ENCODE measurements at places on chromosomes 3 and 15. TPM values are rescaled to one million over a fixed set of nuclear protein-coding genes. Genes with fewer than 3 reads are reported as not detected.
A peak's percentile ranks its signal among the peaks of the same experiment; 100 is the strongest.

DNA sequence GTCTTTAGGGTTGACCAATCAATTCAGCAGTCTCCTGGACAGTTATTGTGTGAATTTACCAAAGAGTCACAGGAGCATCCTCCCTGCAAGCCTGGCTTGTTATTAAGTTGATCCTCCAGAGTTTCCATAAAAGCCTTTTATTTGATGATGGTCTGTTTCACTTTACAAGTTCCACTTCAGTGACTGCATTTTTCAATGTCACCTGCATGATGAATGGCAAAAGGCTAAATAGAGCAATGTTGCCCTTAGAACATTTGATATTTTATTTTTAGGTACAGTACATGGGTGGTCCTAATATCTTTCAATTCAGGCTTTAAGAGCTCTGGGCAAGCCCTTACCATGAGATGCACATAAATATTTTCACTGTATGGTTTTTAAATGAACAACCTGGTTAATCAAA, 22.6 kb downstream of the GUCA1C start:
- no peak for DNase-seq

ACVR2B gene
- 2.9 TPM for total RNA-seq

- no peak for DNase-seq
These were observed 18.9 kb downstream of the MELTF start for GRCh38 chr3:197010556-197011351.

DNA sequence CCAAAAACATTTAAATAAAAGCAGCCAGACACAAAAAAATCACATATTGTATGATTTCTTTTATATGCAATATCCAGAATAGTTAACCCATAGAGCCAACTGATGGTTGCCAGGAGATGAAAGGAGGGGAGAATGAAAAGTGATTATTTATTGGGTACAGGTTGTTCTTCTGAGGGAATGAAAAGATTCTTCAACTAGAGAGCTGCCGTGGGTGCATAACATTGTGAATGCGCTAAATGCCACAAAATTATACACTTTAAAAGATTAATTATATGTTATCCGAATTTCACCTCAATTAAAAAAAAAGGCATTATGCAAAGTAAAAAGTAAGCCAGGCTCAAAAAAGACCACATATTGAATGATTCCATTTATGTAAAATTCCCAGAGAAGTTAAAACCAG, 36.1 kb downstream of the PRKAR2A start:
- DNase-seq: no peak

DNA sequence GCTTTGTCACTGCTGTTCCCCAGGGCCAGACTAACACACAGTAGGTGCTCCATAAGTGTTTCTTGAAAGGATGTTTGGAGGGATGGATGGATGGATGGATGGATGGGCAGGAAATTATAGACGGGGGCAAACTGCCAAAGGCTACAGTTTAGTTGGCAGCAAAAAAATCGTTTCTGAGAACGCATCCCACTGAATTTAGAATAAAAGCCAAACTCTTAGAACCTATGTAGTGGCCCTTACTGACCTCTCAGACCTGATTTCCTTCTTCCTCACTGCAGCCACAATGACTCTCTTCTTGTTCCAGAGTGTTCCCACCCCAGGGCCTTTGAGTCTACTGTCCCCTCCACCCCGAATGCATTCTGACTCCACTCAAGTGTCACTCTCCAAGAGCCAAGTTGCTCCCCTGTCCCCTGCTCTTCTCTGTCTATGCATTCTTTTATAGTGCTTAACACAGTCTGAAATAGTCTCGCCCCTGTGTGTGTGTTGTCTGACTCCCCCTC, 5.2 kb upstream of the GATA2 start:
- no peak for DNase-seq

GRCh38 chr3:113754494-113755159, 7.8 kb downstream of the ATP6V1A start:
- DNase-seq: no peak

RTP4 gene
- total RNA-seq: 2.7 TPM

DNA sequence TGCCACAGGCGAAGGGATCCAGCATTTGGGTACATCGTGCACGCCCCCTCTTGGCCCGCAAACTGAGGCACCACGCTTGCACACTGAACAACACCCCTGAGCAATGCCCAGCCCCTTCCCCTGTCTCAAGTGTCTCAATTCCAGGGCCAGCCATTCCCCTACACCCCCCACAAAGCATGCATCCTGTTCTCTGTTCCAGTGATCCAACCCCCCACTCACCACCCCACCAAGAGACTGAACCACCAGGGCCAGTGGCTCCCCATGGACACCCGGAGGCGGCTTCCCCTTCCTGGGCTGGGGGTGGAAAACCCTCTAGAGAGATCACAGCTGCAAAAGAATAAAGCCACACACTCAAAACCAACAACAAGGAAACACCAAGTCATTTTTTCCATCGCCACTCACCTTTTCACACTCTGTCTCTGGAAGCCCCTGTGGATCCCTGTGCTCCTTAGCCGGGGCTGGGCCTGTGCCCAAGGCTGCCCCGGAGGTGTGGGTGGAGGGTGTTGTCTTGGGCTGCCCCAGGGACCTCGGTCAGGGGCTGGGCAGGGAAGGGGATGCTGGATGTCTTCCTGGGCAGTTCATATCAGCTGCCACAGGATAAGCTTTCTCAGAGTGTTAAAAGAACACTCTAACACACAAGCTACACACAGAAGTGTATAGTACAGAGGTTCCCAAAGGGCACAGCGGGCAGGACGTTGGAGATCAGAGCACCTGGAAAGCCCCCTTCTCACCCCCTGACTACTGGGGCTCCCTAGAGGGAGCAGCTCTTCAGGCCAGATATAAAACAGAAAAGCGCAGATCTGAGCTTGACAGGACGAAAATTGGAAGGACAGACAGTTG, 92.5 kb downstream of the CHSY1 start:
- DNase-seq: no peak

PAQR5 gene
- 1.1 TPM for total RNA-seq

- DNase-seq: peak; percentile 53
These were observed 12.9 kb upstream of the TXNRD3 start for GRCh38 chr3:126667631-126668449.

- no peak for DNase-seq
These were observed 22.4 kb upstream of the GUCA1C start for GRCh38 chr3:108976058-108976457.

DNA sequence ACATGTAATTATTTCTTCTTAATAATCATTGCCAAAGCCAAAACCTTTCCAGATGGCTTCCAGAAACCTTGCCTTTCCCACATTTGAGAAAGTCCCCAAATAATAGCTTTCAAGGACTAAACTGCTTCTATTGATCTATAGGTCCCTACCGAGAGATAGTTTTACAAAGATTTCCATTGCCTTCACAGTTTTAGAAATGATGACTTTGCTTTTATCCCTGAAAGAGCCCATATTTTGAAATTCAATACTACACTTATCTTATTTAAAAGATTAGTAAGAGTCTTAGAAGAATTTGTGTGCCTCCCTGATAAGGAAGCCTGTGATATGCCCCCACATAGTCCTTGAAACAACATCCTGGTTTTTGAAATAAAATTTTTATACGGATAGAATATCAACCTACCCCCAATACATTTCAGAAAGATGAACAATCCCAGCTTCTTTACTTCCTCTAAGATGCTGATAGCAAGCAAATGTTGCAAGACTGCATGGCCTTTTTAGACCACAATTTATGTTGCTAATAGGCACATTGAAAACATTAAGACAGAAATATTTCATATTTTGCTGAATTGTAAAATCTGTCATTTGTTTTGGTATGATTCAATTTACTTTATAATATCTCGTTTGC, 146.3 kb downstream of the TMCO5A start:
- DNase-seq: no peak

LRRIQ4 gene
- 0.29 TPM for total RNA-seq

RAD51 gene
- total RNA-seq: 1.8 TPM

GRCh38 chr3:31196881-31197364, 302.5 kb upstream of the GADL1 start:
- no peak for DNase-seq

DNA sequence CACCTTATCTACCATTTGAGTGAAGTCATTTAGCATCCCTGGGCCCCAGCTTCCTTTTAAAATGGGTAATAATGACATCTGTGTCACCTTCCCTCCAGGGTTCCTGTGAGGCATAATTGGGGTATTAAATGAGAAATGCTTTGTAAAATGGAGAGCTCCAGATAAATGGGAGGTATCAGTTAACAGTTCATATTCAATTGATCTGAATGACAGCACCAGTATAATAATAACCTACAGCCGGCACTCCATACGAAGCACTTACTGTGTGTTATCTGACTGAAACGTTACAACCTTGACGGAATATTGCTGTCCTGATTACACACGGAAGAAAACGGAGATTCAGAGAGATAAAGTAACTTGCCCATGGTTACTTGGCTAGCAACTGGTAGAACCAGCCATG, 53.6 kb downstream of the BHLHE40 start:
- DNase-seq: no peak

DNA sequence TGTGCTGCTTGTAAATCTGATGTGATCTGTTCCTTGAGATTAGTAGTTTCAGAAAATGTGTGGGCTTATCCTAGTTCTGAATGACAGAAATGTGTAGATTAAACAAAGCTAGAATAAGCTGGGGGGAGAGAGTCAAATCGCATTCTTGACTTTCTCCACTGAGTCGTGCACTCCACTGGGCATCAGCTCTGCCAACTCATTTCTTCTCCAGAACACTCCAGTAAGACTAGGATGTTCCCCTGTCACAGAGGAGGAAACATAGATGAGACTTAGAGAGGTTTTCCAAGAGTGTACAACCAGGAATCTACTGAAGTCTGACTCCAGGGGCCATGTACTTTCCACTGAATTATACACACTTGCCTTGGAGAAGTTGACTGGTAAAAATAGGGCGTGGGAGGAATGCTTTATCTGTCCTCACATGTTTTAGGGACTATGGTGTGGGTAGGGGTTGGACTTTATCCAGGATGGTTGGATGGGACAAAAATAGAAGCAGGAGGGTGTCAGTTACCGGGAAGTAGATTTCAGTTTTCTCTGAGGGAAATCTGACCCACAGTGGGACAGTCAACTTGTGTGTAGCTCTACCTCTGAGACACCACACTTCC, 298.2 kb downstream of the UBE2E2 start:
- peak; percentile 14 for DNase-seq

RTP1 gene
- total RNA-seq: not detected

DNA sequence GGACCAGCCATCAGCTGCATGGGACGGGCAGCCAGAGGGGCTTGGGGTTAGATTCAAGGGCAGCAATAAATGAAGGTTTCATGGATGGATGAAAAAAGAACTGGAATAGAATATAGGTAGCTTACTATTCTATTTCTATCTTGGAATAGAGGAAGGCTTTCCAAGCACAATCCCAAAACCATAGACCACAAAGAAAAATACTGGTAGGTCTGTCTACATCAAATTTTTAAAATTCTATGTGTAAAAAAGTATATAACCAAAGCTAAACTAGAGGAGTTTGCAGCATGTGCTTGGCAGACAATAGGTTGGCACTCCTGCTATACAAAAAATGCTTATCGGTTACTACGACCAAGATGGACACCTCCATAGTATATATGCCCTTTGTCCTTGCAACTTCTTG, 7.2 kb upstream of the FBLN2 start:
- DNase-seq: no peak

GRCh38 chr3:142609136-142609535, 12.9 kb downstream of the PLS1 start:
- no peak for DNase-seq

DNA sequence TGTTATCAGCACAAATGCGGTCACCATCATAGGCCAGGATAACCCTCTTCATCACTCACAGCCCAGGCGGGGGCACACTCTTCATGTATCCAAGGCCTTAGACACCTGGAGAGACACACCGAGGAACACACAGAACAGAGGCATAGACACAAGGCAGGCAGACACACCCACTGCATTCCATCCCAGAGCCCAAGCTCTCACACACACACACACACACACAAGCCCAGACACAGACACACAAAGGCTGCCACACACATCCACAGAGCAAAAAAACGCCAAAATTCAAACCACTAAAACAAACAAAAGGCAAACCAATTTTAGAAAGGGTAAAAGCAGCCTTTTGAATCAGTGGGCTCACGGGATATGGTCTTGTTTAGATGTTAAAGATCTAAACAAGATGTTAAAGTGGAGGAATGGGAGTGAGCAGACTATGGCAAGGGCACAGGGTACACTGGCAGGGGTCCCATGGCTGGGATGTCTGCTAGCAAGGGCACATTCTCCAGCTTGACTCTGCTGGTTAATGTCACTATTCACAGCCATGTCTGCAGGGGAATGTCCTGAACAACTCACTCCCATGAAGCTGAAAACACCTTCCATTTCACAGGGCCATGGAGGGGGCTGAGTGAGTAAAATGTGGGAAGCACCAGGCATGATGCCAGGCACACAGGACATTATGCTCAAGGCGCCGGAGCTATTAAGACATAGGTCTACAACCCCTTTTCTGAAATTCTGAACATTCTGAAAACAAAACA, 14.9 kb upstream of the CRABP1 start:
- DNase-seq: no peak

GRCh38 chr15:88744548-88745020, 58.7 kb upstream of the ACAN start:
- peak; percentile 82 for DNase-seq

SH2D7 gene
- total RNA-seq: not detected

TMIE gene
- total RNA-seq: under 0.01 TPM

DNA sequence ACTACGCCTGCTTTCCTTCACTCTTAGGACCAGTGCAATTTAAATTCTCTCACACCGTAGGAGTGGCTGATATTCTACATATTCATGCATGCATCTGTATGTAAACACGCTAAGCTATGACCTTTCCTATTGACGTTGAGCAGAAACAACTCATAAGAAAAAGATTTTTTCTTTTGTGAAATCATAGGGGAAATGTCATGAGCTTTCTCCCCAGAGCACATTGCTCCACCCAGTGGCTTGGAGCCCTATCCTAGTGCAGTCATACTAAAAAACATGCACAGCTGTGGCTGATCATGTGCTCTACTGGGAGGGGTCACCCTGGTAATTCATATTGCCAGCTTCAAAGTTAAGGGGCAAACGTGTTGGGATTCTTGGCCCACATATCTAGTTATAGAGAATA, 1.8 kb upstream of the MESD start:
- peak; percentile 91 for DNase-seq

RARB gene
- 4.1 TPM for total RNA-seq

STAC gene
- total RNA-seq: 6.5 TPM

DNA sequence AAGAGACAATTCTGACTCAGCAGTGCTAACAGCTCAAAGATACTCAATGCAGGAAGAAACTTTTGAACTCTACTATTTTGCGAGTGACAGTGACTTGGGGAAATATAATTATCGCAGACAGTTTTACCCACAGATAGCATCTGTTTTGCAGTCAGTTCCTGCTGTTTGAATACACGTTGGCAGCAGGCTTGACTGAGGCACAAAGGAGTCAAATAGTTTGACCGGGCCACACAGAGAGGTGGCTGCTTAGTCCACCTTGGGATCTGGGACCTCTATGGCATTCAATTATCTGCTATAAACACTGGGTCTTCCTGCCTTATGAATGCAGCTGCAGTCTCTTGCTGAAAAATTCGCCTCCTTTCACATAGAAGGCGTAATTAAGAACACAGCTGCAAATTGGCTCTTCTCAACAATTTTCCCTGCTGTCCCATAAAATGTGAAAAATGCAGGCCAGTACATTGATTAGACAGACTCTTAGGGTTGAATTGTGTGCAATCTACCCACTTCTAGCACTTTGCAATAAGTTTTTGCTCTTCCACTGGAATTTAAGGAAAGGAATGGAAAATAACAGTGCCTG, 56.5 kb downstream of the OTOL1 start:
- no peak for DNase-seq

- peak; percentile 74 for DNase-seq
These were observed 2.5 kb downstream of the KLHL25 start for GRCh38 chr15:85792102-85792731.

TMC3 gene
- total RNA-seq: not detected
